ENCODE measurements at places on chromosomes 5 and 9. TPM values are rescaled to one million over a fixed set of nuclear protein-coding genes. Genes with fewer than 3 reads are reported as not detected.
A peak's percentile ranks its signal among the peaks of the same experiment; 100 is the strongest.

DNA sequence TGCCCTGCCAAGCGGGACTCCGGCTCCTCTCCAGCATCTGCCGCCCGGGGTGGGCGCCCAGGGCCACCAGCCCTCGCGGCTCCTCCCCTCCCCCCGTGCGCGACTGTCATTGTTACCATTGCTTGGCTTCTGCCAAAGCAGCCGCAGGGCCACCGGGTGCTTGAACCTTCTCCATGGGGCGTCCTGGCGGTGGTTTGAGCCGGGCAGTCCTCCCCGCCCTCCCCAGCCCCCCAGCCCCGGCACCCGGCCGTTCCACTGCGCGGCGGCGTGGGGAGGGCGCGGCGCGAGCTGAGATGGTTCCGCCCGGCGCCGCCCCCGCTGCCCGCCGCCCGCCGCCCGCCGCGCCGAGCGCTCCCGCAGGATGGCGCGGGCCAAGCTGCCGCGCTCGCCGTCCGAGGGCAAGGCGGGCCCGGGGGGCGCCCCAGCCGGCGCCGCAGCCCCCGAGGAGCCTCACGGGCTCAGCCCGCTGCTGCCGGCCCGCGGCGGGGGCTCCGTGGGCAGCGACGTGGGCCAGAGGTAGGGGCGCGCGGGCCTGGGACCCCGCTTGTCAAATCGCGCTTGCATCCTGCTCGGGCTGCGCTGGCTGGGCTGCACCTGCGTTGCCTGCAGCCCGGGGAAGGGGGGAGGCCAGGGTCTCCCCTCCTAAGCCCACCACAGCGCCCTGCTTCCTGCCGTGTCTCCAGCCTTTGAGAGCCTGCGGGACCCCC is 34.4 kb downstream of the KCNT1 start:
- H3K27ac ChIP-seq, result no peak overlapping the region
- peaks cover 7% of the 10 kb centered on the region for H3K36me3 ChIP-seq
- H3K27me3 ChIP-seq, result no peaks in the 10 kb centered on the region
- H3K4me1 ChIP-seq, result no peaks in the 10 kb centered on the region
- H3K4me3 ChIP-seq, result no peak overlapping the region

GRCh38 chr9:110990481-110990880 is 47.8 kb downstream of the LPAR1 start:
- no peaks in the 10 kb centered on the region for H3K36me3 ChIP-seq
- DNase-seq, result no peak
- H3K4me3 ChIP-seq, result no peak overlapping the region
- no peaks in the 10 kb centered on the region for H3K4me1 ChIP-seq

DNA sequence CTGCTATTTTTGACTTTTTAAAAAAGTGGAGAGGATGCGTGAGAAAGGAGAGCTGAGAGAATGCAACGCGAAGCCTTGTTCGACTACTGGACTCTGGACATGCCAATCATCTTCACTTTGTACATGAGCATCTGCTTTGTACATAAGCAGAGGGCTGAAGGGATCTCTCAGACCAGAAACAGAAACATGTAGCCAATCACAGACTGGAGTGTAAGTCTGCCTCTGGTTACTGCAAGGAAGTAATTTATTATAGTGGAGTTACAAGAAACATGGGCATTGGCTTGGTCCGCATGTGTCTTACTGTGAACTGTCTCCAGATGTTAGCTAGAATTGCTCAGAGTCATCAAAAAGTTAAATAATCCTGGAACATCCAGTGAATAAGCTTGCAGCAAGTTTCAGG is 190.0 kb upstream of the GRAMD2B start:
- H3K27me3 ChIP-seq, result no peaks in the 10 kb centered on the region
- H3K4me3 ChIP-seq, result no peak overlapping the region
- DNase-seq, result no peak
- no peak overlapping the region for H3K27ac ChIP-seq
- no peaks in the 10 kb centered on the region for H3K4me1 ChIP-seq
- H3K36me3 ChIP-seq, result no peaks in the 10 kb centered on the region

DNA sequence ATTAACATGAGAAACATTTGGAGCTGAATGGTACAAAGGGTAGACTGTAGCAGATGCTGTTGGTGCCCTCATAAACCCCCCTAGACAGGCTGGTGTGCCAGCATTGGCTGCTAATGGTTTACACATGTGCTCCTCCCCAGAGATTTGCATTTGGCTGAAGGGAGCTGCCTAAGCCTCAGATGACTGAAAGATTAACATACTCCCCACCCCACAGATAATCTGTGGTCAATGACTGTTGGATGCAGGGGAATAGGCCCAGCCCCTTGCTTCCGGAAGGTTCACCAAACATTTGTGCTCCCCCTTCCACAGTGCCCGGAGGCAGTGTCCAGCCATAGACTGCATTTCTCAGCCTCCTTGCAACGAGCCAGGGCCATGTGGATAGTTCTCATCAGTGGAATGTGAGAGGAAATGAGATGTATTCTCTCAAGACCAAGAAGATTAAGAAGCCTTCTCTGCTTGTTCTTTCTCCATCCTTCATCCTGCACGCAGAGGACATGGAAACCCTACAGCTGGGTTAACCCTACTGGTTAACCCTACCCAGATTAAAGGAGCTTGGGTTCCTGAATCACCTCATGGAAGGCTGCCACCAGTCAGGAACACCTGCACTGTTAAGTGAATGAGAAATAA is 79.6 kb downstream of the PHAX start:
- no peak overlapping the region for H3K27ac ChIP-seq
- DNase-seq, result no peak
- H3K4me3 ChIP-seq, result no peak overlapping the region
- peaks cover 8% of the 10 kb centered on the region for H3K27me3 ChIP-seq

GRCh38 chr5:176870110-176870591 is 29.0 kb downstream of the HK3 start:
- H3K4me3 ChIP-seq, result no peak overlapping the region
- H3K4me1 ChIP-seq, result no peaks in the 10 kb centered on the region
- no peak overlapping the region for H3K27ac ChIP-seq
- no peaks in the 10 kb centered on the region for H3K36me3 ChIP-seq

GRCh38 chr5:32949286-32949970 is 238.3 kb downstream of the NPR3 start:
- no peak for DNase-seq
- no peaks in the 10 kb centered on the region for H3K36me3 ChIP-seq
- no peak overlapping the region for H3K27ac ChIP-seq
- H3K27me3 ChIP-seq, result no peaks in the 10 kb centered on the region
- no peak overlapping the region for H3K4me3 ChIP-seq

DNA sequence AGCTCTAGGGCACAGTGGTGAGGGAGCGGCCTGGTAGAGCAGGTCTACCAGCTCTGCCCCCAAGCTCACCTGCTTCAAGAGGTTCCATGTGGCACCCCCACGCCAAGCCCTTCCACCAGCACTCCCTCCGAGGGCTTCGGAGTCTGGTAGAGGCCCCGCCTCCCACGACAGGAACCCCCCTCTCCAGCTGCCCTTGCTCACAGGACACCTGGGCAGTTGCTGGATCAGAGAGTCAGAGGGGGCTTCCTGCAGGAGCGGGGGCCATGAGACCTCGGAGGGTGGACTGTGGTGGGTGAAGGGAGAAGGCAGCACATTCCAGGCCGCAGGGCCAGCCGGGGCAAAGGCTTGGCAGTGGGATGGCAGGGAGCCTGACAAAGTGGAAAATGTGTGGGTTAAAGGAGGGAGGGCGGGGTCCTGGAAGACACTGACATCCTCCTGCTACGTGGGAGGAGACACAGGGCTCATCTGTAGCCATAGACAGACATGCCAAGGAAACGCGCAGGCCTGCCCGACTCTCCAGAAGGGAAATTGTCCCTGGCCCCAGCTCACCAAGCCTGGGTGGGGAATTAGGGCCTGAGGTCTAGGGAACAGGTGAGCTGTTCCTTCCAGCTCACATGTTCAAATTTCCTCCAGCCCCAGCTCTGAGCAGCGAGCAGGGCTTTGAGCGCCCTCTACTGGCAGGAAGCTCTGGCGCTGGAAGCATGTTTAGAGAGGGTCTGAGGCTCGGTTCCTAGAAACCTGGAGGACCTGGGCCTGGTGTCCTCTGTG is 74.2 kb downstream of the NTNG2 start:
- no peaks in the 10 kb centered on the region for H3K36me3 ChIP-seq
- no peak overlapping the region for H3K27ac ChIP-seq
- peak; percentile 93 for DNase-seq
- H3K4me3 ChIP-seq, result no peak overlapping the region
- peaks cover 31% of the 10 kb centered on the region for H3K4me1 ChIP-seq

- H3K27me3 ChIP-seq, result no peaks in the 10 kb centered on the region
- H3K4me1 ChIP-seq, result no peaks in the 10 kb centered on the region
- no peak overlapping the region for H3K27ac ChIP-seq
- no peak overlapping the region for H3K4me3 ChIP-seq
- H3K36me3 ChIP-seq, result no peaks in the 10 kb centered on the region
Measured at GRCh38 chr9:101356619-101357018, 28.2 kb downstream of the BAAT start.

GRCh38 chr5:134018154-134018985 is 13.6 kb upstream of the VDAC1 start:
- H3K27me3 ChIP-seq, result no peaks in the 10 kb centered on the region
- H3K4me3 ChIP-seq, result no peak overlapping the region
- DNase-seq, result peak; percentile 29
- no peak overlapping the region for H3K27ac ChIP-seq
- H3K36me3 ChIP-seq, result no peaks in the 10 kb centered on the region

- H3K27me3 ChIP-seq, result peaks cover 21% of the 10 kb centered on the region
- no peaks in the 10 kb centered on the region for H3K36me3 ChIP-seq
- H3K27ac ChIP-seq, result peak overlapping the region; percentile 63
- H3K4me1 ChIP-seq, result peaks cover 28% of the 10 kb centered on the region
- peak; percentile 90 for DNase-seq
Measured at GRCh38 chr9:126516936-126517832, 96.5 kb upstream of the LMX1B start.

DNA sequence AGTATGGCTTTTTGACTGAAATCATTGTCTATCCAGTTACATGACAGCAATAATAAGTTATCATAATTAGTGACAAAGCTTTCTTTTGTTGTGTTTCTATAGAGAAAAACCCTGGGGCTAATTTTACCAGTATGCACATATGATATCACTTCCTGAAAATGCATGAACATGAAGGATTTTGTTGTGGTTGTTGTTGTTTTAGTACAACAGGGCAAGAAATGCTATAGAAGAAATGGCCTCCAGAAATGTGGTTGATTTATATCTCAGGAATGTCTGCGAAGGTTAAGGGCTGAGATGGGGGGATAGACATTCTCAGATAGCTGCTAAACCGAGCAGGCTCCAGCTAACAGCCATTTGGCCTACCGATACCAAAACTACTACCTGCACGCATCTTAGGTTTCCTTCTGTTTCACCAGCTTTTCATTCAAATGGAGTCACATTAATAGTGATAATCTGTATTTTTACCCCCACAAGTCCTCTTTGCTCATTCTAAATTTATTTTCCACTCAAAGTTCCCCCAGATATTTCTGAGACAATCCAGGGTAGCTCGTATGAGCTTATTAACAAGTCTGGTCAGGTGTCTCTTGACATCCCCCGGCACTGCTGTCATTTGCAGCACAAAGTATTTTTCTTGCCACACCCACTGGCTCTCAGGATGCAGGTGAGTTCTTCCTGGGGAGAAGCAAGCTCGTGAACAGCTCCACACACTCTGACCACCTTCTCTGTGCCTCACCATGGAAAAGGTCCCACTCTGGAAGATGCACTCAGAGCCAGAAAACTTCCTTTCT is 232.4 kb upstream of the GAS1 start:
- H3K4me3 ChIP-seq, result no peak overlapping the region
- no peak for DNase-seq
- no peaks in the 10 kb centered on the region for H3K4me1 ChIP-seq

GFI1B gene
- 0.20 TPM for polyA plus RNA-seq

CFAP90 gene
- 0.27 TPM for polyA plus RNA-seq

RIGI gene
- 7.4 TPM for polyA plus RNA-seq

All from spleen (tissue), 13 donors.